Dermis blood vessel endothelial cell (primary cell): ENCODE measurements at places on chromosomes 13 and 19. TPM values are rescaled to one million over a fixed set of nuclear protein-coding genes. Genes with fewer than 3 reads are reported as not detected.

DNA sequence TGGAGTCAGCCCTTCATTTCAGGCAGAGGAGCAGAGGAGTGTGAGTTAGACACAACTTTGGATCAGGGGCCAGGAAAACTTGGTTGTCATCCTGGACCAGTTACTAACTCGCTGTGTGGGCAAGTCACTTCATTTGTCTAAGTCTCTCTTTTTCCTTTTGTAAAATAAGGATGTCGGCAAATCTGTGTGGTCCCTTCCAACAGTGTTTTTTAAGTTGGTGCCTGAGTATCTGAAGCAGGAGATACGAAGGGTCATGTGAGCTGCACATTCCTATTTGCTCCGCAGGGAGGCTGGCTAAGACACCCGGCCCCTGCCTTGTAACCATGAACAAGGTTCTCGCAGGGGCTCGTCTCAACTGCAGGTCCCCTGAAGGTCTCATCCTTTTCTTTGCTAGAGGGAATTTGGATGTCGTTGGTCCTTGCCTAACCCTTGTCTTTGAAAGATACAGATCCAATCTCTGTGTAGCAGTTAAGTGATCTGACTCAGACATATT is 64.3 kb downstream of the LRCH1 start:
- no peak for DNase-seq

DNA sequence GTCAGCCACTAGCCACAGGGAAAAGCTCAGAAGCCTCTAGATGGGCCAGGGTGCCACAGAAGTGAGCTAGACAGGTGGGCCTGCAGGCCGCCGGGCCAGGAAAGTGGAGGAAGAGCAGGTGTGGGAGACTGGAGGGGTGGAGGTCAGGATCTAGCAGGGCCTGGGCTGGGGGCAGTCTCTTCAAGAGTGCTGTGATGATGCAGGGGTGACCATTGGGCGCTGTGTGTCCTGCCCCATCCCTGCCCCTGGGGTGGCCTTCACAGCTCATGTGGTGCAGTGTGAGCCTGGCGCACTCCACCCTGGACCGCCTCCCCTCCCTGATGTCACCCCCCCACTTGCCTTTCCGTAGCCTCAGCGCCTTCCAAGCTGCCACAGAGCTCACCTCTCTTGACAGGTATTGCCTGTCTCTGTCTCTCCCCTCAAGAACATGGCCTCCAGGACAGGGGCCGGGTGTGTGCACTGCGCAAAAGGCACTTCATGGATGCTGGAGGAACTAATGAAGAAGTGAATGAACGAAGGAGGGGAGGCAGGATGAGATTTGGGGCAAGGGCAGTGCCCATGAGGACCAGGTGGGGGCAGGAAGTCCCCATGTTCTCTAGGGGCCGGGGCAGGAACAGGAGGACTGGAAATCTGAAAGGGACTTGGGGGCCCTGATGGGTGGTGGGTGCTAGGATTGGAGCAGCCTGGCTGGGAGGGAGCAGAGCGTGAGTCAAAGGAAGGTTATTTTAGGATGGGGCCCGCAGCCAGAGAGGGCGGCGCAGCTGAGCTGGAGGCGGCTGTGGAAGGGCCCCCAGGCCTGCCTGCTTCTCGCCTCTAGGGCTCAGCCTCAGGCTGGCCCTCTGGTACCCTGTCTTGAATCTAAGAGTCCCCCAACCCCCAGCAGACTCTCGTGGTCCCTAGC is 6.6 kb downstream of the SSBP4 start:
- no peak for DNase-seq

DNA sequence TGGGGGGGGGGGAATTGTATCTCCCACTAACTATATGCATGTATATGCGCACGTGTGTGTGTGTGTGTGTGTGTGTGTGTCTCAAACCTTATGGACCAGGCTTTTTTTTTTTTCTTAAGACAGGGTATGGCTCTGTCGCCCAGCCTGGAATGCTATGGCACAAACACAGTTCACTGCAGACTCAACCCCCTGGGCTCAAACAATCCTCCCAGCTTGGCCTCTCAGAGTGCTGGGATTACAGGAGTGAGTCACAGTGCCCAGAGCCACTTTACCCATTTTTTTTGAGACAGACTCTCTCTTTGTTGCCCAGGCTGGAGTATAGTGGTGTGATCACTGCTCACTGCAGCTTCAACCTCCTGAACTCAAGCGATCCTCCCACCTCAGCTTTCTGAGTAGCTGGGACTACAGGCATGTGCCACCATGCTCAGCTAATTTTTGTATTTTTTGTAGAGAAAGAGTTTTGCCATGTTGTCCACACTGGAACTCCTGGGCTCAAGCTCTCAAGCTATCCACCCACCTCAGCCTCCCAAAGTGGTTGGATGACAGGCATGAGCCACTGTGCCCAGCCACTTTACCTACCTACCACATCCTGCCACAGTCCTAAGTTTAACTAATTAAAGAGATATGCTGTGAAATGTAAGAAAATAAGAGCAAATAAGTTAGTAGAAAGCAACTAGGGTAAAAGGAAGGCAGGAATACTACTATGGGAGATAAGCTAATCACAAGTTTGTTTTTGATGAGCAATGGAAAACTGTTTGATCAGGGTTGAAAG is 2.4 kb downstream of the ZMYM5 start:
- peak; percentile 57 for DNase-seq

GRCh38 chr19:55111238-55111831 is 6.1 kb downstream of the PPP1R12C start:
- no peak for DNase-seq

DNA sequence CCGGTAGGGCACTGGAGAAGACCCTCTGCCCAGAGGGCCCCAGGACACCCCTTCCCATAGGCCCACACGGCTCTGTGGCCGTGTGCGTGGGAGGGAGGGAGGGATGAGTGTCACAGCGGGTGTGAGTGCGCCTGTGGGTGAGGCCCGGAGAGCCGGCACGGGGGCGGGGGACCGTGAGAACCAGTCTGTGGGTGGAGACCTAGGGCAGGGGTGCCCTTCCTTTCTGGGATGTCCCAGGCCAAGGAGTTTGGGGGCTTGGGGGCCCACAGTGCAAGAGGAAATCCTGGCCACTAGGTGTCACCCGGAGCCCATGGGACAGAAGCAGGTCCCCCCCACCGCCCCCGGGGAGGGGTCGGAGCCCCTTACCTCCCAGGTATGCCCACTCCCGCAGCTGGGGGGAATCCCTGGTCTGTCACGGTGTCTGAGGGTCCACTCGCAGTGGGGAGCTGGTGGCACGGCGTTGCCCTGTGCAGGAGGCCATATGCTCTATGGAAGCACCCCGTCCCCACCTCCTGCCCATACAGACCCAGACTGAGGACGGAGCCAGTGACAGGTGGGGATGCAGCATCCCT is 16.0 kb upstream of the SLC7A10 start:
- DNase-seq, result peak; percentile 32

DNA sequence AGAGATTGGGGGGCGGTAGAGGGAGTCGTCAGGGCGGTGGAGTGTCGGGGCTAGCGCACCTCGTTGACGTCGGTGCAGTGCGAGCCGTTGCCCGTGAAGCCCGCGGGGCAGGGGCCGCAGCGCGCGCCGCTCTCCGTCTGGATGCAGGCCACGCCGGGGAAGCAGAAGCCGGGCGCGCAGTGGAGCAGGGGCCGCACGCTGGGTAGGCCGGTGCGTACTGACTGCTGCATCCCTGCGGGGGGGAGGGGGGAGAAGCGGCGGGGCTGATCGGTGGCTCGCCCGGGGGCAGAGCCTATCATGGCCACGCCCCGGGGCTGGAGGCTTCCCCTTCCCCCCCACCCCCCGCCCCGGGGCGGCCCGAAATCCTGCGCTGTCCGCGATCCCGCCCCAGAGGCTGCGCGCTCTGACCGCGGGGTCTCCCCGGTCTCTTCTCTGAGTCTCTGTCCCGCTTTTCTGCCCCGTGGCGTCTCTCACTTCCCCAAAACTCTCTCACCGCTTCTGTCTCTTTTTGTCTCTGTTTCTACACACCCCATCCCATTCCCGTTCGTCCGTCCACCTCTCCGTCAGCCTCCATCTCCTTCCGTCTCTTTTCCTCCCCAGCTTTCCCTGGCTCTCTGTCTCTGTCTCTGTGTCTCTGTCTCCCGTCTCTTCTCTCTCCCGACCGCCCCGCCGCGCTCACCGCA is 1.1 kb downstream of the COMP start:
- DNase-seq, result peak; percentile 21

- peak; percentile 56 for DNase-seq
These were observed 8.2 kb upstream of the PCDH9 start for GRCh38 chr13:67238277-67238859.

- DNase-seq, result peak; percentile 25
These were observed 56.7 kb upstream of the WASF3 start for GRCh38 chr13:26500618-26501320.

DNA sequence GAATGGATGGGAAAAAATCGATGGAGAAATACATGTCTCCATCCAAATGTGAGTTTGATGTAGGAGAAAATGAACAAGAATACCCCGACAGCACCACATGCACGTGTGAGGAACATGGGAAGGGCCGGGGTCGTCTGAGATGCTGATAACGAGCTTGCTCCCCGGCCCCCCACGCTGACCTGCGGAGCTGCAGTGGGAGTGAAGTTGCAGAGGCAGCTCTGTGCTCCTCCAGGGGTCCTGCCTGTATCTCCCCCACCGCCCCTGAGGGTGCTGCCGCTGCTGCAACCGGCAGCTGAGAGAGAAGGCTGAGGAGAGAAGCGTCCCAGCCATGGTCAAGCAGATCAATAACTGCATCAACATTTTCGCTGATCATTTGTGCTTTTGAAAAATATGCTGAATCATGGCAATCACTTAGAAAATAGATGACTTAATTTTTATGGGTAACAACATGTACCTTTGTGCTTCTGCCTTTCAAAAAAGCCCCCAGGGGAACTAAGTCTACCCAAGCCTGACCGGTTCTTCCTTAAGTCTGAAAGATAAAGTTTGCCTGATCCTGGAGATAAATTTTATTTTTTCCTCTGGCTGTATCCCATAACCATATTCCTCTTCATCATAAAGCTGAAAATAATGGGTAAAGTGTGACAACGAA is 18.2 kb upstream of the NAXD start:
- no peak for DNase-seq

- DNase-seq, result no peak
These were observed 312.5 kb downstream of the OLFM4 start for GRCh38 chr13:53341144-53341510.

GRCh38 chr19:896434-896833 is 3.1 kb downstream of the RNU6-9 start:
- no peak for DNase-seq

DNA sequence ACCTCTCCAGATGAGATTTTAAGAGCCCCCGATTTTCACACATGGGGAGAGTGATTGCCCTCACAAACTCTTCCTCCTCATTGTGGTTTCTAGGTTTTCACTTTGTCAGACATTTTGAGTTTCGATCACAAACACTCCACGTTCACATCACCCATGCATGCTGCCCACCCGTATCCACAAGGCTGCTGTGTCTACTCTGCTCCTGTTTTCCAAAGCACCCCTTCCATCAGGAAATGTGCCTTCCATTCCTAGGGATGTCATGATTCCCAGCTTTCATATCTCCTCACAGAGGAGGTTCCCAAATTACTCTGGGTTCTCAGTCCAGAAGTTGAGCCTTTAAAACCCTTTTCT is 45.8 kb upstream of the CEACAM21 start:
- DNase-seq, result no peak

- peak; percentile 14 for DNase-seq
These were observed 22.5 kb downstream of the LGALS16 start for GRCh38 chr19:39677961-39678889.

- DNase-seq, result no peak
These were observed 184.1 kb upstream of the EDNRB start for GRCh38 chr13:78102741-78103140.

- DNase-seq, result no peak
These were observed 8.5 kb downstream of the DNAJC15 start for GRCh38 chr13:43031881-43032280.

DNA sequence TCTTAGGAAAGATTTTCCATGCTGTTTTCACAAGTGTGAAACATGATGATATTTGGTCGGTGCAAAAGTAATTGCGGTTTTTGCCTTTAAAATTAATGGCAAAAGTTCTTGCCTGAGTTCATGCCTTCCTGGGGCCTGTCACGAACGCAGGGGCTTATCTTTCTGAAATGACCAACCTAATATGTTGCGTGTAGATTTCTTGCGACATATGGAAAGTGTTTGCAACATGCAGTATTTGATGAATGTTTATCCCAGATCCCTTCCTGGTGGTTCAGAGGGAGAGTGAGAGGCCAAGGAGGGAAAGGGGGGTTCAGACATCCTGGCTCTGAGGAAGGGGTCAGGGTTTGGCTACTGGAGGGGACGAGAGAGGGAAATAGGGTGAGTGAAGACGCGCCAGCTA is 72.0 kb downstream of the TEX29 start:
- DNase-seq, result no peak

DNA sequence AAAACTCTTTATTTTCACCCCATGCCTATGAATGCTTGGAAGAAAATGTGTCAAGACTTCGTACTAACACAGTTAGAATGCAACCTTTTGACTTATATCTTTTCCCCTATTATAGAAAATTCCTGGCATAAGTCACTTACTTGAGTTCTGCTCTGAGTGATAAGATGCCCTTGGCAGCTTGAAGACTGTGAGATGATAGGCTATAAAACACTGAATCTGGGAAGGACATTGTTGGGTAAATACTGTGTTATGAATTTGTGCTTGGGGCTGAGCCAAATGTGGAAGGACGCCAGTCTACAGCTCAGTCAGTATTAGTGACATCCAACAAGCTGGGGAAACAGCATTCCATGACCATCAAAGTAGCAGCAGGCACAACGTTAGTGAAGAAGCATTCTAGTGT is 368.0 kb upstream of the SGCG start:
- DNase-seq, result no peak

DNA sequence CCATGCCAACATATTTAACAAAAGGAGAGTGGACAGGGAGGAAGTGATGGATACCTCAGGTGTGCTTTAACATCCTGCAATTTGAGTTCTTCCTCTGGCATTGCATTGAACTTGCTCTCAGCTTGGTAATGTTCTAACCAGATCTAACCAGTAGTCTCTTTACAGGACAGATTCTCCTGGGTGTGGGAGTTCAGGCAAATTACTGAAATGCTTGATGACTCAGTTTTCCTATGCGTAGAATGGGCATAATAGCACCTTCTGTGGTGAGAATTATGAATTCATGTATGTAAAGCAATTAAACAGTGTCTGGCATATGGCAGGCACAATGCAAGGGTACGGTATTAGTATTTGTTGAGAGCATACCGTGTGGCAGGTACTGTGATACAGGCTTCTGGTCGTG is 3.6 kb downstream of the AKAP11 start:
- DNase-seq, result no peak

DNA sequence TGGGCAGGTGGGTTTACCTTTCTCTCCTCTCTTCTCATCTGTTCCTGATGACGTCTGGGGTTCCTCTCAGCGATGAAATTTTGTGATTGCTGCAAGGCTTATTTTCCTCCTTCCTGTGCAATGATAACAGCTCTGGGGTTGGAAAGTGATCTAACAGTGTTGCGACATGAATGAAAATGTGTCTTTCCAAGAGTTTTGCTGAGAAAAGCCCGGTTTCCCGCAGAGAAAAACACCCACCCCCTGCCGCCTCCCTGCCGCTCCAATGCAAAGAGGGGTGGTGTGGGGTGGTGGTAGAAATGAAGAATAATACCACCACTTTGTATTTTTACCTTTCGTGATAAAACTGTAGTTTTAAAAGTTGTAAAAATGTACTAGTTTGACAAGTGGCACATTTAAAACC is 232.0 kb downstream of the OLFM4 start:
- no peak for DNase-seq

The FGF22 gene
- not detected in 2 replicates for total RNA-seq

The SHC2 gene
- 8.3 and 11.3 TPM in 2 replicates for total RNA-seq

The CYSLTR2 gene
- not detected in 2 replicates for total RNA-seq

The ZNF468 gene
- 23.5 and 24.8 TPM in 2 replicates for total RNA-seq

The SCN1B gene
- 6.5 and 15.9 TPM in 2 replicates for total RNA-seq

The AXL gene
- 11.2 and 90.9 TPM in 2 replicates for total RNA-seq

The ZNF737 gene
- 9.3 and 12.1 TPM in 2 replicates for total RNA-seq

The TSHZ3 gene
- total RNA-seq, result 0.88 and 3.2 TPM in 2 replicates

The CEACAM16 gene
- 0.17 TPM in 1 of 2 replicates, not detected in the other for total RNA-seq

The CLC gene
- not detected in 2 replicates for total RNA-seq

The DIS3 gene
- 49.5 and 64.8 TPM in 2 replicates for total RNA-seq

The STXBP2 gene
- 30.8 and 67.1 TPM in 2 replicates for total RNA-seq
